ENCODE measurements at places on chromosomes 11 and 22. TPM values are rescaled to one million over a fixed set of nuclear protein-coding genes. Genes with fewer than 3 reads are reported as not detected.

- no peak for DNase-seq
These were observed 2.0 kb upstream of the LMO2 start for GRCh38 chr11:33893711-33894397.

- DNase-seq, result no peak
These were observed 861.4 kb upstream of the RAG2 start for GRCh38 chr11:37459456-37459855.

DNA sequence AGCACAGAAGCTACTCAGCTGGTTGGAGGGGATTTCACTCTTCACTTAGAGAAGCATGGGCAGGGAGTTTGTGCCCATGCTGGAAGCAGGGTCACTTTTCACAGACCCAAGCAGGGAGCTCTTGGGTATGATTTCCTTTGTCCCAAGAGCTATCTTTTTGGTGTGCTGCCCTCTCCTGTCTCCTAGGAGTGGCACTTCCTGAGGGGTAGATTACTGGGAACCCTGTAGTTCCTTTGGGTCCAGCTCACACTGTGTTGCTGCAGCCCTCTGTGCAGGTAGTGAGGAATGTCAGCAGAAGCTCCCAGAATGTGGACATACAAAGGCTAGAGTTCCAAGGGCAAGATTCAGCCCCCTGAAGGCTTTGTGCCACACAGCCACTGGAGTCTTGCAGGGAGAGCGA is 537.1 kb upstream of the ANO3 start:
- no peak for DNase-seq

DNA sequence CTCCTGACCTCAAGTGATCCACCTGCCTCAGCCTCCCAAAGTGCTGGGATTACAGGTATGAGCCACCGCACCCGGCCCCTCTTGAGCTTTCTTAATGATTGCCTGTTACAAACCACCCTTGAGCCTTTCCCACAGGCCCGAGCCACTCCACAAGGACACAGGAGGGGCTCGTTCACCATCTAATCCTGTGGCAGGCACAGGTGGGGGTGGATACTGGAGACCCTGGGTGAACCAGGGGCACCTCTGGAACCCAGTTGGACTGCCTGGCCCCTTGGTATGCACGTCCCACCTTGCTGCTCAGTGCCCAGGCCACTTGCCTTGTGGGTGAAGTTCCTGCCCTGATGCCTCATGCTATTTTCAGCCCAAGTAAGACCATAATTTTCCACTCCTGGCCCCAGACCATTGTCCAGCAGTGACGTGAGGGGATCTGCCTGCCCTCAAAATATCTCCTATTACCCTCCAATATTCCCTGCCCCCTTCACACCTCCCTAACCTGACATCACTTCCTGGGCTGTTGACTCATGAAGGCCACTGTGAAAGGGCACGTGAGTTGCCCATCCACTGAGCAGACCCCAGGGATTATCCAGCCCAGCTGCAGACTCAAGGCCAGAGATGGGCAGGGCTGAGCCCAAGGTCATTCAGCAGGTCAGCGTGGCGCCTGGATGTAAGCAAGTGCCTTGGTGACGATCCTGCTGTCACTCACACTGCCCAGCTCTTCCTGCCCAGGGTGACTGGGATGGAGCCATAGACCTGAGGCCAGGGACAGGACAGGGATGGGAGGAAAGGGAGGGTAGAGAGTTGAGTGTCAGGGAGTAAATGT is 19.6 kb downstream of the P2RY2 start:
- DNase-seq, result no peak

DNA sequence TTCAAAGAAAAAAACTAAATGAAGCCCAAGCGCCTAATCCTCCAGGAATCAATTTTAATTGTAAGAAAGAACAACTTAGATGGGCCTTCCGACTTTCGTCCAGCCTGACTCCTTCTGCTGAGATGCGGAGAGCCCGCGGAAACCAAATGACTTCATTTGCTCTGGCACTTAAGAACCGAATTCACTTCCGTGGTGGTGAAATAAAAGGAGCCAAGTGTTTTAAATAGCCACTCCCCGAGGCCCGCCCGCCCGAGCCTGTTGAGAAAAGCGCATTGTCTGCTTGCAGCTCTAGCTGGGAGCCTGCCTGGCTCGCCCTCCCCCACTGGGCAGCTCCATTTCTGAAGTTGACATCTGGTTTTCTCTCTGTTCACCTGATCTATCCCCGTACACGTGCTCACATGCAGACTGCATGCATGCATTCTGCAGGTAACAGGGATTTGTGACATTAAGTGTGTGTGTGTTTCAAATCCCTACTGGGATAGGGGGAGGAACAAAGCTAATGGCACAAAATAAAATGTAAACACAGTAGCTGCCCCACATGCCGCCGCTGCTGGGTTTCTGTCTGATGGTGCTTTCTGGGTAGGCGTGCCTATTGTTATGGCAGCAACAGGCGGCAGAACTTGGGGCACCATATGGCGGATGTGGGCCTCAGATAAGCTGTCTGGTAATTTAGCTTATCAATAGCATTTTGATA is 6.2 kb downstream of the TEAD1 start:
- DNase-seq, result no peak

DNA sequence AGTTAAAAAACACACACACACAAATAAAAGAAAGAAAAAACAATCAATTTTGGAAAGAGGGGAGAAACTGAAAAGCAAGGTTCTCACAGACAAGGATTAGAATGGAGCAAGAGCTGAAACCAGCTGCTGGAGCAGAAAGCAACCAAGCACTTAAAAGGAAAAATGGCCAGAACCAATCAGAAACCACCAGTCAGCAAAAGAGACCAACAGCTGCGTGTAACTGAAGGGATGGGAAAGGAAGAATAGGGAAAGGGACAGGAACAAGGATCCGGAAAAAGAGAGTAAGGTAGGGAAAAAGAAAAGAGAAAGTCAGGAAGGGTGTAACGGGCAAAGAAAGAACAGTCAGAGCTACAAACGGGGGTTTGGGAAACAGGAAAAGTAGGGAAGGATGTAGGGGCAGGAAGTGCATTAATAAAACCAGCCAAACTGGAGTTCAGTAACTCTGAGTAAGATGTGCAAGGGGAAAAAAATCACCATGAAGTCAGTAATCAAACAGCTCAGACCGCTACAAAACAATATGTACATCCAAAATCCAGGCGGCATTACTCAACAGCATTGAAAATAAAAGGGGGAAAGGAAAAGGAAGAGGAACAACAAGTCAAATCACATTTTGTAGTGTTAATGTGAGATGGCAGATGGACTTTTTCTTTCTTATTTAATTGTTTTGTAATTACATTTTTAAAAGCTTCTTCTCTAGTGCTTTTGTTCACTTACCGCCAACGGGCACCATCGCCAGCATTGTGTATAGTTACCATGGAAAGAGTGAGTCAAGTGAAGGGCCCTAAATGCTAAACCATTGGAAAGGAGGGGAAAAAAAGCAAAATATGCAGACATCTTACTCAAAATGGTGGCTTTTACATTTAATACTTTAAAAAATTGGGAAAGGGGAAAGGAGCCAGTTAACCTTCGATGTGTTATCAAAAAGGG is 49.2 kb downstream of the APOL5 start:
- DNase-seq, result no peak

- no peak for DNase-seq
These were observed 90.6 kb upstream of the SLC22A12 start for GRCh38 chr11:64500176-64501013.

GRCh38 chr11:64529559-64530520 is 61.2 kb upstream of the SLC22A12 start:
- no peak for DNase-seq

The KCNJ11 gene
- total RNA-seq, result 0.07 TPM

The NFAM1 gene
- not detected for total RNA-seq

The NLRP6 gene
- not detected for total RNA-seq
